Activated effector memory CD4-positive, alpha-beta T cell treated with Interleukin-2 at 50 U/mL for 16 hours (primary cell): ENCODE measurements at places on chromosomes 16 and 17.

DNA sequence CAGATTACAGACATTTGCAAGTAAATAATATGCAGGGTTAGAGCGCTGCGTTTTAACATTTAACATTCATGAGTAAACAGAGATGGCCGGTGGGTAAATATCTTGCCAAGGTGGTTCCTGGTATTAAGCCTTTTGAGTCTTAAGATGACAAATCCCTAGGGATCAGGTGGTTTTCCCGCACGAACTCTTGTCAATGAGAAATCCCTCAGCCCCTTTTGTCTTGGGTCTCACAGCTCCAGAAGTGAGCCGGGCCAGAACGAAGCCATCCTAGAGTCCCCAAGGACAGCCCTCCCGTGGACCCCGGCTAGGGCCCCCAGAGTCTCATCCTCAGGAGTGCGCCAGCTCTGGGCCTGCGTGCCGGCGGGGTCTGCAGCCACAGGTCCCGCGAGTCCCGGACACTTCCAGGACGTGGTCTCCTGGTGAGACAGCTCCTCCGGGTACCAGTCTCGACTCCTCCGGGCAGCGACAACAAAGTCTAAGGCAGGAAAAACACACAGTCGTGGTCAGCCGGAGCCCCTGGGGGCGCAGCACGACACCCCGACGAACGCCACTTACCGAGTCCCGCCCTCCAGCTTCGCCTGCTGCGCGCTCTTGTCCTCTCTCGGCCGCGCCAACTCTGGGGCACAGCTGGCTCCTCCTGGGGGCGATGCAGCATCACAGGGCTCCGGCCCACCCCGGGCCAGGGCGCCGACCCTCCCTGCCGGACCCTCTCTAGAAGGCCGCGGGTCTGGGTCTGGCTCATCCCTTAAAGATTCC is 13.3 kb downstream of the MIS12 start:
- no peak for DNase-seq

GRCh38 chr17:67566656-67567055 is 151.1 kb upstream of the NOL11 start:
- no peak for DNase-seq

DNA sequence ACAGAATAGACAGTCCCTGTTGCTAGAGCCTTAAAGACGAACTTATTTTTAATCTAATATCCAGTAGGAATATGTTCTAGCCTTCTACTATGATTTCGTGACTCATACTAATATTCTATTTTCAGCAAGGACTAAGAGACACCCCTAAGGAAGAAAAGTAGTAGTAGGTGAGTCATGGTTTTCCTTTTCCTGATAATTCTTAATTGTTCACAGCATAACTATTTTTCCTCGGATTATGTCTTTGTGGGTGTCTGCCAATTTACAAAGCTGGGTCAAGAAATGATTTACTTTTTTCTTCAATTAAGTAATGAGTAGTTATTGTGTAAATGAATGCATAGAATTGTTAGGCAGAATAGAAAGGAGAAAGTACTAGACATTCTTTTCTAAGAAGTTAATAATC is 292.2 kb downstream of the TOX3 start:
- no peak for DNase-seq

DNA sequence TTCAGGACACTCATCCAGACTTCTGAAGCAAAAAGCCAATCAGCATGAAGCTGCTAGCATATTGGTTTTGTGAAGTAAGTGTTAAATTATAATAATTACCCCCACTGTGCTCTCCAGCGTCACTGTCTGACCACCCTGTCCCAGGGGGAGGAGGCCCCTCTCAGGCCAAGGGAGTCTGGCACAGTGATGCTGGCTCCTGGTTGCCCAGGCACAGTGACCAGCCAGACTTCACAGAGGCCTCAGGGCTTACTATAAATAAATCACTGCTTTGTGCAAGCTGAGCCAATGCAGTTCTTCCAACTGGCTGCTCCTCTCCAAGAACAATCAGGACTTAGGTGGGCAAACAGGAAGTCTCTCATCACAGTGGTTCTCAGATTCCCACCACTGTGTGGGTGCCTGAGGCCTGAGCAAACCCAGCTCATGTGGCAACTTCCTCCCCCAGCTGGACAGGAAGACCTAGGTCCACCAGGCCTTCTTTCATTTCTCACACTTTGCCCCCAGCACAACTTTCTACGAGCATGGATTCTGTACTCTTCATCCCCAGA is 1.7 kb upstream of the DBNDD1 start:
- DNase-seq, result no peak

GRCh38 chr16:22727285-22728166 is 86.4 kb upstream of the HS3ST2 start:
- DNase-seq, result no peak

DNA sequence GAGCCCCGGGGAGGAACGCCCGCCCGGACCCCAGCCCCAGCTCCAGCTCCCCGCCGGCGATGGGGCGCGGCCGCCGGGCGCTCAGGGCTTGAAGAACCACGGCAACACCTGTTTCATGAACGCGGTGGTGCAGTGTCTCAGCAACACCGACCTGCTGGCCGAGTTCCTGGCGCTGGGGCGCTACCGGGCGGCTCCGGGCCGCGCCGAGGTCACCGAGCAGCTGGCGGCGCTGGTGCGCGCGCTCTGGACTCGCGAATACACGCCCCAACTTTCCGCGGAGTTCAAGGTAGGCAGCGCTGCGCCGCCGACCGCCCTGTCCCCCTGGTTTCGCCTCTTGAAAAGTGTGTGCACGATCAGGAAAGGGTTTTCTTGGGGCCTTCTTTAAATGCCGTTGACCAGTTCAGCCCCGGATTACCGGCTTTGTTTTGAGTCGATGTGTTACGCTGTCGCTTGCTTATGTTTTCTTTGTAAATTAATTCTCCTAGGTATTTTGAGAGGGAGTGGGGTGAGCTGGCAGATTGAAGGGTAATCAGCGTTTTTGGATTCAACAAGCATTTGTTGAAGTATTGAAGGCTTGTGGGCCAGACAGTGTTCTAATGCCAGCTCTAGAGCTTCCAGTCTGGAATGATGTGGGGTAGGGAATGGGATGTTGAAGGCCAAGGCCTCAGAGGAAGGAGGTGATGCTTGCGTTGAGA is 681 bp downstream of the USP43 start:
- no peak for DNase-seq

DNA sequence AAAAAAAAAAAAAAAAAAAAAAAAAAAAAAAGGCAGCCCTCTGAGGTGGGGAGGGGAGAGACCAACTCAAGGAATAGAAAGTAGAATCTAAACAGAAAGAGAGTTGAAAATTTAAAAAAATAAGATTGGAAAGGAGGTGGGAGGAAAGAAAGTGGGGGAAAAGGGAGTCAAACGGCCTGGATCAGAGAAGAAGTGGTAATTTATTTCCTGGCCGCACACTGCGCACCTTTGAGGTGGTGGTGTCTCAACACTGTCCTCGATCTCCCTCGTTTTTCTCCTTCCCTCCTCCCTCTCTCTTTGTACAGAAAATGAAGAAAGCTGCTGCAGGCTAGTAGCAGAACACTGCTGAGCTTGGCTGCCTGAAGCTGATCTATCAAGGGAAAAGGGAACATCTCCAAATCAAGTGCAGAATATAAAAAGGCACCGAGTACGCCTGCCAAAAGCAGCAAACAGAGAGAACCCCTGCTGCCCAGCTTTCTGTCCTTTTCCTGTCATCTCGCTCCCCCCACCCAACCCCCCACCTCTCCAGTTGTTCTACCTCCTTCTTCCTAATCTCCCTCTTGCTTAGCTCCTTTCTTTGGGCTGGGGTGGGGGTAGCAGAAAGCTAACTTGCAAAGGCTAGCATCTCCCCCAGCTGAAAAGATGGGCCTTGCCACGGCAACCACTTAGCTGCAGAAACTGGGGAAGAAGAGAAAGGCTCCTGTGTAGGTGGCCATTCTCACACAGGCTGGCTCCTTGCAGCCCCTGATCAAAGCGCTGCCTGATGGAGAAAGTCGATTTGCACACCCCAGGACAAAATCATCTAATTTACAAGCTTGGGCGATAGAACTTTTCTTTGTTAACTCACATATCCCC is 22.5 kb downstream of the AXIN2 start:
- DNase-seq, result no peak

DNA sequence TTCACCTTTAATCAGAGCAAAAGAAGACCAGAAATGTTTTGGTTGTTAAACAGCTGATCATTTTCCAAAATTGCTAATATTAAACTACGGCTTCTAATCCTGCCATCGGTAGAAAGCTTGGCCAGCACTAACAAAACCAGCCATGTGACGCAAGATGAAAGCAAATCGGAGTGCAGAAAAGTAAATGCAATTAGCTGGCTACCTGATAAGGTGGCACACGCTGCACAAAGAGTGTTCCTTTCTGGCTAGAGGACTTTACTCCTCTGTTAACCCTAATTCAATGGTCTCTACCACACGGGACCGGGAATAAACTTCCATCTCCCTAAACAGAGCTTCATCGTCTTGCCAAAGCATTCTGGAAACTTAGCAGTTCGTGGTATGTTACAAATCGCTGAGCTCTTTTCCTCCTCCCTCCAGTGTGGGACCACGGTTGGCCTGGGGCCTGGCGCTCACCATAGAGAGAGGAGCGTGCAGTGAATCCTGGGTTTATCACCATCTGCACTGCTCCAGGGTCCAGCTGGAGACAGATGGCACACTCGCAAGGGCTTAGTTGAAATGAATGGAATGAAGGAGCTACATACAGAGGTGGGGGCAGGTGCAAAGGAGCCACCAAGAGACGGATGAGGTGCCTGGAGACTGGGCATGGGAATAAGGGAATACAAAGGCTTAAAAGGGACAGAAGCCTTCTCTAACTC is 10.1 kb upstream of the COG1 start:
- no peak for DNase-seq

DNA sequence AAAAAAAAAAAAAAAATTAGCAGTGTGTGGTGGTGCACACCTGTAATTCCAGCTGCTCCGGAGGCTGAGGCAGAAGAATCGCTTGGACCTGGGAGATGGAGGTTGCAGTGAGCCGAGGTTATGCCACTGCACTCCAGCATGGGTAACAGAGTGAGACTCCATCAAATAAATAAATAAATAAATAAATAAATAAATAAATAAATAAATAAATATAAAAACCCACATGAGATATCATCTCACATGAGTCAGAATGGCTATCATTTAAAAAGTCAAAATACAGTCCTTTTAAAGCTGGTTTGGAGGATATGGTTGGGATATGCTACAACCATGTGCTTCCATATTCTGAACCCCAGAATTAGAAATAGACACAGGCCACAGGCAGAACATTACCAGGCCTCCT is 114.3 kb downstream of the WSCD1 start:
- no peak for DNase-seq

DNA sequence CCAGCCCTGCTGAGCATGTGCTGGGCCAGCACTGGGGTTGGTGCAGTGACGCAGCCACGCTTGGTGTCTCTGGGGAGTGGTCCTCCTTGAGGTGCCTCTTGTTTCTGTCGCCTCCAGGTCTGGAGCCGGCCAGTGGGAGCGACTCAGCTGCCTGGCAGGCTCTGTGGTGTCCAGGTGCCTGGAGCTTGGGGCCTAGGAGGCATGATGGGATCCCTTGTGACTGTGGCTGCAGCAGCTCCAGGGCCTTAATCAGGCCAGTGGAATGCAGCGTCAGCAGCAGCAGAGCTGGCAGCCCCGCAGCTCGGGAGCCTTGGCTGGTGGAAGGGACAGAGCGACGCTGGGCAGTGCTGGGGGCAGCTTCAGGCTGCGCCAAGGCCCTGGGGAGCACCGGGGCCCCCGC is 74.7 kb upstream of the CIBAR2 start:
- no peak for DNase-seq

DNA sequence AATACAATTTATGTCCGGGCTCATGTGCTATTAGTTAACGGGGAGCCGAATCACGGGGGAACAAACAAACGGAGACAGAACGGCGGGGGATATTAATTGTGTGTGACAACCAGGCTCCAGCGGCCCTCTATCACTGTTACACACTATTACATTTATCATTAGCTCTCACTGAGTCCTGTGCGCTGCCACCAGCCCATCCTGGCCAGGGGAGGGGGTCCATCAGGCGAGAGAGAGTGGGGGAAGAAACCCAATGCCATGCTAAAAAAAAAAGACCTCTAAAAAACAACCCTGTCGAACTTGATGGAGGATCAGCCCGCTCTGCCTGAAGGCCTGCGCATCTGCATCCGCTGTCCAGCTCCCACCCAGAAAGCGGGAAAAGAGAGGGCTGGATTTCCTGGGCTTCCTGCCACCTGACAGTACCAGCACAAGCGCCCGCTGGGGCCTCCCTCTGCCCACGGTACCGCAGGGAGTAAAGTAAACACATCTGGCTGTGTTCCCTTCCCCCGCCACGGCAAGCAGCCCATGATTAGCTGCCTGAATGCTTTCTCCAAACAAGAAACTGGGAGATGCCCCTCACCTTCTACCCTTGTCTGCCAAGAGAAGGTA is 41.7 kb downstream of the PIPOX start:
- DNase-seq, result no peak

- no peak for DNase-seq
These were observed 4.7 kb downstream of the DYNC1LI2 start for GRCh38 chr16:66746682-66747081.

- DNase-seq, result no peak
These were observed 7.4 kb downstream of the MAP2K3 start for GRCh38 chr17:21291862-21292261.

- peak; percentile 64 for DNase-seq
These were observed 6.0 kb upstream of the RNF213 start for GRCh38 chr17:80254396-80255251.

DNA sequence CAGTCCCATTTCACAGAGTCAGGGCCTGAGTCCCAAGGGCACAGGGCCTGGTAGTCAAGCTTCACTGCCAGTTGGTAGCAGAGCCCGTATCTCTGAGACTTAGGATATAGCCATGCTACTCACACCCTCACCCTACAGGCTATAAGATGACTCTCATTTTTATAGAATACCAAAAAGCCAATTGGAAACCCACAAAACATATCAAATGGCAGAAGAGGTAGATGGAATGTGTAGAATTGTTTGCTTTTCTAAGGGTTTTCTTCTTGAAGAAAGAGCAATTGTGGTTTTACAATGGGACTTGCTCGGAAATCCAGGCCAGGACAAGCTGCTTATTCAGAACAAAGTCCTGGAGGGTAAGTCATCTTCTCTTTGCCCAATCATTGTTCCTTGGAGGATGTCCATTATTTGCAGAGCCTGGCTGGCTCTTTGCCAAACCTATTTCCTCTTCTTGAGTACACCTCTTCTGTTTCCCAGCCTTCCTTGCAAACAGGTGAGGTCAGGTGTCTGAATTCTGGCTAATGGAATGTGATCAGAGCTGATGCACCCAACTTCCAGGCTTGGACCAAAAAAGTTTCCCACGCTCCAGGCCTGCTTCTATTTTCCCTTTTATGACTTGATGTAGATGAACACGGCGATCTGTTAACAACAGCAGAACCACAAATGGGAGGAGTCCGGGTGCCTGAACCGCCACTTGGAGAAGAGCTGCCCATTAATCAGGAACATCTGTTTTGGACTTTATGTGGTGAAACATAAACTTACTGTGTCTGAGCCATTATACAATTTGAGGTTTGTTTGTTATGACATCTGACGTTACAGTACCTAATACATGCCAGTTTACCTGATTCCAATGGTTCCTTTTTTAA is 16.9 kb upstream of the CCL22 start:
- no peak for DNase-seq

- DNase-seq, result no peak
These were observed 581 bp downstream of the CHST5 start for GRCh38 chr16:75535211-75535843.
